ENCODE measurements at places on chromosomes 3 and 15.

DNA sequence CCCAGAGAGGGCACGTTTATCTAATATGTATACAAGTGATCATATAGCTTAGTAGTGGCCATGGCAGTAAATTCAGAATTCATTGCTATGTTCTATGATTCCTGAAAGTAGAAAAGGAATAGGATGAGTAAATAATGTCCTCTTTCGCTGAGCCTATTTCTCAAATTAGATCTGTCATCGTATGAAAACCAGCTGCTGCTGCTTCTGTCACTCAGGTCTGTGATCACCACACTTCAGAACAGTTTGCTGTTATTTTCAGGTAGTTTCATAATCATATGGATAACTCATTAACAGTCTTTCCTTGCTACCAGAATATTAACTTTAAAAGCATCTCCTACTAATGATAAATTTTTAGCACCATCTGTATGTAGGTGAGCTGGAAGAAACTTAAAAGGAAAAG is 289.1 kb upstream of the AZI2 start:
- no peak for DNase-seq

GRCh38 chr15:101307048-101307896 is 12.2 kb upstream of the SNRPA1 start:
- DNase-seq, result no peak

DNA sequence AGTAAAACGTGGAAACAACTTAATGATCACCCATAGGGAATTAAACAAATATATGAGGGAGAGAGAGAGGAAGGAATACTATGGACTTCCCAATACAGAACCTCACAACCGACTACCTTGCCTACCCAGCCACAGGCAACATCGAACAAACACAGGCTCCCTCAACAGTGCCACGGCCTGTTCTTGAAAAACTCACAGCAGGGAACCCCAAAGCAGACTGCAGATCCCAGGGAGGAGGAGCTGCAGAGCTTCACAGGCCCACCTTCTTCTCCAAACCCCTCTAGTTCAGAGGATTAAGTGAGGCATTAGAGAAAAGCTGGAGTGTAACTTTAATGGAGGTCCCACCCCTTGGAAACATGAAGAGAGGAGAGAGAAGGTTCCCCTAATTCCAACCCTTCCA is 110.2 kb downstream of the ST8SIA2 start:
- DNase-seq, result no peak

GRCh38 chr3:29890801-29891200 is 609.9 kb downstream of the RBMS3 start:
- DNase-seq, result no peak

DNA sequence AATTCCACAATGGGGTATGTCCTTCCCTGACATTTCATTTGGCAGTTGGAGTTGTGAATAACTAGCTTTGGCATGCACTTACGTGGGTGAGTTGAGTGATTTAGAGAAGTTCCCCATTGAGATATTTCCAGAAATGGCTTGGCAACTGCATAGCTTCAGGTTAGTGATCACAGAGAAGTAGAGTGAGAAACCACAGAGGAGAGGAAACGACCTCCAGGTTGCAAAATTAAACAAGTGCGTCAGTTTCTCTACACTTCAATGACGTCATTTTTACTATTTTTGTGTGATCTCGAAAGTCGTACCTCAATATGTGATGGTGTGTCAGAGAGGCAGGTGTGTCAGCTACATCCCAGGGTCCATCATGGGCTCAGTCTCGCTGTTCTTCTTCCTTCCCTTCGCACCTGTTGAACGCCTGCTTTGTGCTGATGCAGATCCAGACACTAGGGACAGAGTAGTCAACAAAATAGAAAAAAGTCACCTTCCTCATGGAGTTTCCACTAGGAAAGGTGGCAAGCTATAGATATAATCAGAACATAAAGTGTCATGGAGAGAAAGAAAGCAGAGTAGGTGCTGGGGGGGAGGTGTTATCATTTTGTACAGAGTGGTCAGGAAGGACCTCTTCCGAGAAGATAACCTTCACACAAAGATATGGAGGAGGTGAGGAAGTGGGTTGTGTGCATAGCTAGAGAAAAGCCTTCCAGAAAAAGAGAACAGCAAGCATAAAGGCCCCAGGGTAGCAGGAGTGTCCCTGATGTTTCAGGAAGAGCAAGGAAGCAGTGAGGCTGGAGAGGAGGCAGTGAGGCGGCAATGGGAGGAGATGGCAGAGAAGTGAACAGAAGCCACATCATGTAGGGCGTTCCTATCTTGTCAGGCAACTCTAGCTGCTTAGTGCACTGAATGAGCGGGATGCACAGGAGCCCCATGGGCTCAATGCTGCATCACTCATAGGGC is 75.6 kb downstream of the MCTP2 start:
- no peak for DNase-seq

GRCh38 chr3:181384970-181385369 is 326.8 kb upstream of the SOX2 start:
- DNase-seq, result no peak

DNA sequence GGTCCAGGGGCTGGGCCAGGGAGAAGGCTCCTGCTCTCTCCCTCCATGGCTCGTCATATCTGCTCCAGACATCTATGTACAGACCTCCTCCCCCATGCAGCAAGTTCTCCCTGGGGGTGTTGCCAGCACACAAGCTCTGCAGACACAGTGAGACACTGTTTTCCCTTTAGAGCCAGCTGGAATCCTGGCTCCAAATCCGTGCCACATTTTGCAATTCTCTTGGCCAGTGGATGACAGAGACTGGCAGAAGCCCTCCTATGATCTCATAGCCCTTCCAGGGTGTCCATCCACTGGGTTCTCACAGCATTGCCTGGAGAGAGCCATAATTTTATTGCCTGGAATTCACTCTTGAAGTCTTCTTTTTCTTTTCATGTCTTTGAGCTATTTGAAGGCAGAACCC is 203.9 kb downstream of the TLE3 start:
- peak; percentile 51 for DNase-seq

- no peak for DNase-seq
These were observed 65.3 kb downstream of the SH3GL3 start for GRCh38 chr15:83512459-83512858.

- no peak for DNase-seq
These were observed 44.8 kb downstream of the LHFPL4 start for GRCh38 chr3:9508781-9509180.

DNA sequence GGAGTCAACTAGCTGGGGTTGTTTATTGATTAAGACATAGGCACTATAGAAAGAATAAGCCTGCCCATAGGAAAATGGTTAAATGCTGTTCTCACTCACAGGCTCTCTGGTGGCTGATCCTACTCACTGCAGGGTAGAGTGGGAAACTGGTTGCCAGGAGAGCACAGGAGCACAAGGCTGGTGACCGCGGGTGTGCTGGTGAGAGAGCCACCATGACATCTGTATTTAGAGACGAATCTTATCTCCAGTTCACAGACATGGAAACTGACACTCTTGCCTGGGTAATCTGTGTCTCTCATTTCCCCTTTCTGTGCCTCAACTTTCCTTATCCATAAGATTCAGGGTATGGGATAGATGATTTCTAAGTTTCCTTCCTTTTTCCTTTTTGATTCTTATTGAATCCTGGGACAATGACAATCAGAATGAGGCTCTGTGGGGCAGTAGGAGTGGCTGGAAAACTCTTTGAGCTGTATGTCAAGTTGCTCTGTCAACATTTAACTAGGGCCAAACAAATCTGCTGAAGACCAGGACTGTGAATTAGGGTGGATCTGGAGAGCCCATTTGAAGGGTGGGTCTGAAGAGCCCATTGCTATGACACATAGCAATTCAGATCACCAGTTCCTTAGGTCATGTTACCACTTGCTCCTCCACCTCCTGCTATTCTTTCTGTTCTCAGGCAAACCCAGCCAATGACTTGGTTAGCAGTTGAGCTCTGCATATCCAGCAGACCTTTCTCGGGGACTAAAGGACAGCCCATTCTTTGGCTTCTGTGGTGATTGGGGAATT is 286.1 kb upstream of the TBL1XR1 start:
- DNase-seq, result no peak

DNA sequence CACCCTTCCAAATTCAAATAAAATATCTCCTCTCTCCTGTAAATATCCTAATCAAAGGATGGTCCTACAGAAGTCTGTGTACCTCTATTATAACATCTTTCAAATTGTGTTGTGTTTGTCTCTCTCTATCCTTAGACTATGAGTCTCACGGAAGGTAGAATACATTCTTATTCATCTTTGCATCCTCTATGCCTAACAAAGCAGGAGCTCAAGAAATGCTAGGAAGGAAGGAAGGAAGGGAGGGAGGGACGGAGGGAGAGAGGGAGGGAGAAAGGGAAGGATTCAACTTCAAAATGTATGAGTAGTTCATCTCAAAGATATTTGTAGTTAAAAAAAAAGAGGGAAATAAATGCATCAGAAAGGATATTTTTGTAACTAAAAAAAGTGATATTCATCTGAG is 150.0 kb downstream of the RTP4 start:
- no peak for DNase-seq

GRCh38 chr3:64342940-64343688 is 117.8 kb upstream of the PRICKLE2 start:
- DNase-seq, result no peak

DNA sequence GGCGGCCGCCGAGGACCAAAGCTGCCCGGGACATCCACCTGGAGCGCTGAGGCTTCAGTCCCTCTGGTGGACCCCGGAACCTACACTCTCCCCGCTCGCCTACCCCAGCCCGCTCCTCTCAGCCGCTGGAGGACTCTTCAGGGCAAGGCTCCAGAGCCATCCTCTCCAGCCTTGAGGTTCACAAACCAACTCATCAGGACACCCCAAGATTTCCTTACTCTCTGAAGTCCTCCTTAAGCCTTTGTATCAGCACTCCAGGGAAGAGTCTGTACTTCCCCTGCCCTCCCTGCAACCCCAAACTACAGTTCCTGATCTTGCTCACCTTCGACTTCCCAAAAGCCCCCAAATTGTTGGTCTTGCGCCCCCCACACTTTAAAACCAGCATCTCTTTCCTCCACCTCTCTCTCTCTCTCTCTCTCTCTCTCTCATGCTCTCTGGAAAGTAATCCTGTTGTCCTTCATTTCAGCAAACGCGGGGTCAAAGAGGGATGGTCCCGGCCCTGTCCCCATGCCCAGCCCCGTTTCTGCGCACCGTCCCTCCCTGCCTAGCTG is 438 bp downstream of the THBS1 start:
- DNase-seq, result no peak

DNA sequence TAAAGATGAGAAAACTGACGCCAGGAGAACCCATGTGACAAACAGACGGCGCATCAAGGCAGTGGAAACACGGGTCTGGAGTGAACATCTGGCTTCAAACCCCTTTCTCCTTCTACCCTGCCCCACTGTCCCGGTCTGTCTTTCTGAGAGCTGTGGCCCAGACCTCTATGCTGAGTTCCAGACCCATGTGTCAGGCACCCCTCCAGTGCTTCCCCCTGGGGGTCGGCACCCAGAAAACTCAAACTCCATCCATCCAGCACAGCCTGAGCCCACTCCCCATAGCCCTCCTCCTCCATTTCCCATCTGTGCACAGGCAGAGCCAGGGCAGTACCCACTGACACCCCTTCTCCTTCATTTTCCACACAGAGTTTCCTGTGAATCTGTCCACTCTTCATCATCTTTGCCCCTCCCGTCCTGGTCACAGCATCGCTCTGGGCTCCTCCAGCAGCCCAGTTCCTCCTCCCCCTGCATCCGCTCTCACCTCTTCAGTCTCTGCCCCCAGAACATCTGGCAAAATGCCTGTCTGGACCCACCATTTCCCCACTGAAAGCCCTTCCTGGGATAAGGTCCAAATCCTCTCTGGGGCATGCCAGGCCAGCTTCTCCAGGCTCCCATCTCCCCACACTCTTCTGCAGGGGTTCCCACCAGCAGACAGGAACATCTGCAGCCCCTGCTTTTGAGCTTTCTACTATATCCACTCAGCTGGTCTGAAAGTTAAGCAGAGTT is 2.9 kb downstream of the FAM240A start:
- DNase-seq, result no peak

DNA sequence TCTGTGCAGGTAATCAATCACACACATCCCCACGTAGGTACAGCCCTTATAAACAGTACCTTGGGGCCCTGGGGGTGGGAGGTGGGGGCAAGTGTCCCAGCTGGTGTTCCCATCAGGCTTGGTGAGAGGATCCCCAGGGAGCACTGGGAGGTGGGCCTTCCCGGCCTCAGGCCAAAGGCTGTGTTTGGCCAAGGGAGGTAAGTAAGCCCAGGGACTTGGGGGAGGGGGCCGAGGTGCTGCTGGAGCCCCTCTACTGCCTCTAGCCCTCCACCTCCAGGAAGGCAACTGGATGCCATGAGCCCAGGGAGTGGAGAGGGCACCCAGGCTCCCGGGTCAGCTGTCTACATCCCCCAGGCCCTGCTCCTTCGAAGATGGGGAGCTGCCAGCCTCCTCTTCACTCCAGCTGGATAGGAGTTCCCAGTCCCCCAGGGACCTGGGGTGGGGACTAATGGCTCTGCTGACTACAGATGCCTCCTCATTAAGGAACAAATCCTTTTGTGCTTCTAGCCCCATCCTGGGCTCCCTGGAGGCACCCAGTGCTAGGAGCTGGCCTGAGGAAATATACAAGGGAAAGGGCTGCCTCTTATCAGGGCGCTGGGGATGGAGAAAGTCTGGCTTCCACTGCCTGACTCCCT is 33.1 kb downstream of the RNU5B-1 start:
- no peak for DNase-seq

DNA sequence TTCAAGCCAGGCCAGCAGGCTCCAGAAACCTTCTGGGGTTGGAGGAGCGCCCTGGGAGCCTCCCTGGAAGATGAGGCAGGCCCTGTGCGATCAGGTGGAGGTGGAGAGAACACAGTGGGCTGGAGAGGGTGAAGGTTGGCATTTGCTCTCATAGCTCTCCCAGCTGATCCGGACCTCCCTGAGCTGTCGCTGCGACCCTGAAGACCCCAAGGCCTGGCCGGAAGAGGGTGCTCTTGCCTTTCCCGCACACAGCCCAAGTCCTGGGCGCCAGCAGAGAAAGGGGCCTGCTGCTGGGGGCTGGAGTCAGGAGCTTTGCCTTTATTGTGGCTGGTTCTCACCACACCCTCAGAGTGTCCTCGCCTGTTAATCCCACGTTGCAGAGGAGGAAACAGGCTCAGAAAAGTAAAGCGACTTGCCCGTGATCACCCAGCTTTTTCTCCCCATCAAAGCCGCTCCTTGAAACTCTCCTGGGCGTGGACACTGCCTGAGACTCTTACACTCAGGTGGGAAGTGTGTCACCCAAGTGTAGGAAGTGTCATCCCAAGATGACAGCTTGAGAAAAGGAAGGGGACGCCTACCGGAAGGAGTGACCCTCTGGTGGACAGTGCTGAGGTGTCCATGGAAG is 8.6 kb upstream of the RPL29 start:
- no peak for DNase-seq

GRCh38 chr3:66303491-66303901 is 82.7 kb downstream of the SLC25A26 start:
- no peak for DNase-seq

- DNase-seq, result no peak
These were observed 146.1 kb downstream of the LRTM1 start for GRCh38 chr3:54781728-54782127.

DNA sequence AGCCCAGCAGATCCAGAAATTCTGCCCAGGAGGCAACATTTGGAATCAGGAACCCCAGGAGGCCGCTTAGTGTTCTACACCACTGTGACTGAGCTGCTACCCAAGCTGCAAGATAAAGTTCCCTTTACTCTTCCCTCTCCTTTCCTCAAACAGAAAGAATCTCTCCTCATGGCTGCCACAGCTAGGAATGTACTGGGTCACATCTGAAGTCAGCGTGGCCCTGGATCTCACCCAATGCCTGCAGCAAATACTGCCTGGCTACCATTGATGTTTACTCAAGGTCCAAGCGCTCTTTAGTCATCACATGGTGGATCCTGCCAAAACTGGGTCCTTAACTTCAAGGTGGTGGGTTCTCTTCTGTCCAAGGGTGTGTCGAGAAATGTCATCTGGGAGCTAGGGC is 382.7 kb downstream of the EPHA6 start:
- no peak for DNase-seq
